ENCODE measurements at places on chromosomes 4 and X. TPM values are rescaled to one million over a fixed set of nuclear protein-coding genes. Genes with fewer than 3 reads are reported as not detected.
A peak's percentile ranks its signal among the peaks of the same experiment; 100 is the strongest.

The MND1 gene
- not detected for total RNA-seq

DNA sequence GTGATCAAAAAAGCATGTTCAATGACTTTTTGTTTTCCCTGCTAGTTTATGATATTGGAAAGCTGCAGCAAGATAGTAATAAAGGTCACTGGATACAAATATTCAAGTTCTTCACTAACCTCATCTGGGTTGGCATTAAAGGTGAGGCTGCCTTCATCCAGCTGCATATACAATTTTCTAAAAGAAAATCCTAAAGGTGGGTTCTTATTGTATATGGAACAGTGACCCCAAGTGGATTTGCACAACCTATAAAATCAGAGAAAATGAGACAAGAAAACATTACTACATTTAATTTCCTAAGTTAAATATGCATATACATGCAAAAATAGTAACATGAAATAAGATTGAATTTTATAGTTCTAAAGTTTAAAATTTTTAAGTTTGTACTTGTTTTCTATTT, 23.9 kb downstream of the FBXO8 start:
- DNase-seq: no peak
- no peak overlapping the region for H3K27ac ChIP-seq
- H3K27me3 ChIP-seq: no peaks in the 10 kb centered on the region
- no peak overlapping the region for H3K4me3 ChIP-seq

DNA sequence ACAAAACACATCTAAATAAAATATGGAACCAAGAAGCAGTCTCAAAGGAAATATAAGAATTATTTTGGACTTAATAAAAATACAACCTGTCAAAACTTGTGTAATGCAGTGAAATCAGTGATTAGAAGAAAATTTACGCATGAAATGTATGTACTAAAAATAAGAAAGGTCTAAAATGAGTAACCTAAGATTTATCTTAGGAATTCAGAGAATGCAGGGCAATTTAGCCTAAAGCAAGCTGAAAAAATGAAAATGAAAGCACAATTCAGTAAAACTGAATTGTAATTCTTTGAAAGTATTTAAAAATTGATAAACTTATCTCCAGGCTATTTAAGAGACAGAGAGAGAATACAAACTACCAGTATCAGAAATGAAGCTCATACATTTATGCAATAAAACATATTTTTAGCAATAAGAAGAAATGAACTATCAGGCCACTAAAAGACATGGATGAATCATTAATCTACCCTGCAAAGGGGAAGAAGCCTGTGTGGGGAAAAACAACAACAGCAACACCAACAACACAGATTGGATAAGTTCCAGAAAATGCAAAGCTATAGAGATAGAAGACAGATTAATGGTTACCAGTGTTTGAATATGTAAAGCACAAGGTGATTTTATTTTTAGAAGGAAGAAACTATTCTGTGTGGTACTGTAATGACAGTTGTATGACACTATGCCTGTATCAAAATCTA, 442.0 kb upstream of the ADGRL3 start:
- no peak for DNase-seq
- H3K4me1 ChIP-seq: no peaks in the 10 kb centered on the region
- no peak overlapping the region for H3K4me3 ChIP-seq
- no peak overlapping the region for H3K27ac ChIP-seq
- no peaks in the 10 kb centered on the region for H3K36me3 ChIP-seq

DNA sequence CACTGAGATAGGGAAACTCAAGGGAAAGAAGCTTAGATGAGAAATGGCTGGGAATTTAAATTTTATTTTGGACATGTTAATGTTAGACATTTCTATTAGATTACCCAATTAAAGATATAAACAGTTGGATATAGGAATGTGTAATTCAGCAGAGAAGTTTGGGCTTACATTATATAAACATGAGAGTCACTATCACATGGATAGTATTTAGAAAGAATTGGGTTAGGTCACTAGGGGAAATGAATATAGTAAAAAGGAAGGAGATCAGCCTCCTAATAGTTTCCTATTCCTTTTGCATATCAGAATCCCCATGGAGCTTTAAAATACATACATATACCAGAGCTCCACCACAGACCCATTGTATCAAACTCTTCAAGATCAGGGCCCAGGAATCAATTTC, 19.6 kb upstream of the CXCL5 start:
- H3K36me3 ChIP-seq: no peaks in the 10 kb centered on the region
- no peak overlapping the region for H3K4me3 ChIP-seq
- no peak for DNase-seq
- no peaks in the 10 kb centered on the region for H3K27me3 ChIP-seq
- H3K4me1 ChIP-seq: peaks cover 14% of the 10 kb centered on the region

The OPRPN gene
- total RNA-seq: not detected

The DIPK2B gene
- 9.7 TPM for total RNA-seq

The CPE gene
- 143 TPM for total RNA-seq

The DUSP21 gene
- total RNA-seq: not detected

The IGSF1 gene
- not detected for total RNA-seq

The EDNRA gene
- 24.6 TPM for total RNA-seq

- H3K36me3 ChIP-seq: no peaks in the 10 kb centered on the region
- H3K27ac ChIP-seq: no peak overlapping the region
- DNase-seq: no peak
- H3K4me3 ChIP-seq: no peak overlapping the region
Observed at GRCh38 chrX:11334165-11334564, 41.0 kb downstream of the AMELX start.

The DDX60 gene
- total RNA-seq: 60.6 TPM

GRCh38 chr4:159023741-159024140, 79.1 kb upstream of the RAPGEF2 start:
- no peak overlapping the region for H3K4me3 ChIP-seq
- H3K4me1 ChIP-seq: no peaks in the 10 kb centered on the region
- DNase-seq: no peak
- H3K36me3 ChIP-seq: no peaks in the 10 kb centered on the region
- no peaks in the 10 kb centered on the region for H3K27me3 ChIP-seq

GRCh38 chr4:90977726-90978125, 850.5 kb downstream of the CCSER1 start:
- no peak for DNase-seq
- no peak overlapping the region for H3K27ac ChIP-seq
- no peak overlapping the region for H3K4me3 ChIP-seq
- no peaks in the 10 kb centered on the region for H3K36me3 ChIP-seq

The VEGFD gene
- total RNA-seq: 4.2 TPM

DNA sequence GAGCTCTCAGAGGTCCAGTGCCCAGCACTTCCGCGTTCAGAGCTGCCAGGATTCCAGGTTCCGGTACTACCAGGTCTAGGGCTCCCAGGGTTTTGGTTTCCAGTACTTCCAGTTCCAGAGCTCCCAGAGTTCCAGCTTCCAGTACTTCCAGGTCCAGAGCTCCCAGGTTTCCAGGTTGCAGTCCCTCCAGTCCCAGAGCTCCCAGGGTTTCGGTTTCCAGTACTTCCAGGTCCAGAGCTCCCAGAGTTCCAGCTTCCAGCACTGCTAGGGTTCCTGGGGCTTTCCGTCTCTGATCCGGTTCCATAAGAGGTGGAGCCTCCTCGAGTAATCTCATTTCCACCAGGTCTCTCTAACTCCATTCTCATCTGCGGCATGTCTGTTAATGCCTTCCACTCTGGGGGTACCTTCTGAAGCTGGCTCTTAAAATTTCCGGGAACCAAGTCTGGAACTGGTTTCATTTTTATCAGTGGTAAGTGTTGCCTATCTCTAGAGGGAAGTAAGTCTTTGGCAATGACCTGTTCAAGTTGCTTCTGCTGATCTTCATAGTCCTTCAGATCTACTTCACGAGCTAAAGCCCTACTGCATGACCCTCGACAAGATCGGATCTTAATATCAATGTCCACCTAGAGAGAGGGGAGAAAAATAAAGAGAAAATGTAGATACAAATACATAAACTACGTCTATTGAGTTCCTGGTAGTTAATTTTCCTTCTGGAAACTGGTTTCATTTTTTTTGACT, 4.1 kb downstream of the FGA start:
- no peaks in the 10 kb centered on the region for H3K27me3 ChIP-seq
- no peak overlapping the region for H3K4me3 ChIP-seq

The SMIM10 gene
- total RNA-seq: not detected

DNA sequence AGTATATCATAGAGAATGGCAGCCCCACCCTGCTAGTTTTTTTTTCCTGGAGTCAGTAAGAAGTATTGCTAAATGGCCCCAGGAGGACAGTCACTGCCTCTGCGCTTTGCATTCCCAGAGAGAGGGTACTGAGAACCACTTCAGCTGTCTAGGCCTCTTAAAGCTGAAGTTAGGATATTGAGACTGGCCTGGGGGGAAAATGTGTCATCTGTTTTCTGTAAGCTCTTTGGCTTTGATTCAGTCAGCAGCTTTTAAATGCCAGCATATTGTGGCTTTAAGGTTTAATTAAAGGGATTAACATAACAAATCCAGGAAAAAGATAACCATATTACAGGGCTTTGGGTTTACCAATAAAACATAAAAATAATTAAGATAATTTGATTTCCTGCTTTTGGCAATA, 852.0 kb downstream of the PCDH18 start:
- no peak overlapping the region for H3K4me3 ChIP-seq
- H3K27ac ChIP-seq: no peak overlapping the region
- H3K27me3 ChIP-seq: no peaks in the 10 kb centered on the region
- no peak for DNase-seq
- H3K4me1 ChIP-seq: no peaks in the 10 kb centered on the region
- no peaks in the 10 kb centered on the region for H3K36me3 ChIP-seq

GRCh38 chr4:90624781-90625180, 497.6 kb downstream of the CCSER1 start:
- no peak overlapping the region for H3K27ac ChIP-seq
- H3K36me3 ChIP-seq: no peaks in the 10 kb centered on the region
- H3K27me3 ChIP-seq: no peaks in the 10 kb centered on the region
- DNase-seq: peak; percentile 12
- no peaks in the 10 kb centered on the region for H3K4me1 ChIP-seq

The MPC1L gene
- not detected for total RNA-seq

DNA sequence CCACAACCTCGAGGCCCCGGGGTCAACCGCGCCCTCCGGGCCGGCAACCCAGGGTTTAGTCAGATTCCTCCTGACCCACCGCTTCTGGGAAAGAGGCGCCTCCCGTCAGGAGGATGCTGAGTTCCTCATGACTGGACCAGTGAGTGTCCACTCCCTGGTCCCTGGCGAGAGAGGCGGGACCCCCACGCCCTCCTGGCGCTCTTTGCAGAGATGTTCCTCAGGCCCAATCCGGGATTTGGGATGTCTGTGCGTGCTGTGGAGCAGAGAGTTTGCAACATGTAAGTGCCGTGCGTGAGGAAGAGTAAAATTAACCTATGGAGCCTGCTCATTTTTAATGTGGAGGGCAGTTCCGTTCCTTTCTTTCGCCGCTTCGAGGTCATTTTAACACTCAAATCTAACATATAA, 824 bp upstream of the UGDH start:
- H3K36me3 ChIP-seq: peaks cover 26% of the 10 kb centered on the region
- DNase-seq: no peak

GRCh38 chrX:28591542-28591941, 4.3 kb downstream of the IL1RAPL1 start:
- H3K4me3 ChIP-seq: no peak overlapping the region
- H3K27me3 ChIP-seq: no peaks in the 10 kb centered on the region
- DNase-seq: no peak
- H3K27ac ChIP-seq: no peak overlapping the region
- no peaks in the 10 kb centered on the region for H3K36me3 ChIP-seq

The TMPRSS11D gene
- not detected for total RNA-seq

The GAGE1 gene
- total RNA-seq: not detected

The GAGE10 gene
- total RNA-seq: not detected

DNA sequence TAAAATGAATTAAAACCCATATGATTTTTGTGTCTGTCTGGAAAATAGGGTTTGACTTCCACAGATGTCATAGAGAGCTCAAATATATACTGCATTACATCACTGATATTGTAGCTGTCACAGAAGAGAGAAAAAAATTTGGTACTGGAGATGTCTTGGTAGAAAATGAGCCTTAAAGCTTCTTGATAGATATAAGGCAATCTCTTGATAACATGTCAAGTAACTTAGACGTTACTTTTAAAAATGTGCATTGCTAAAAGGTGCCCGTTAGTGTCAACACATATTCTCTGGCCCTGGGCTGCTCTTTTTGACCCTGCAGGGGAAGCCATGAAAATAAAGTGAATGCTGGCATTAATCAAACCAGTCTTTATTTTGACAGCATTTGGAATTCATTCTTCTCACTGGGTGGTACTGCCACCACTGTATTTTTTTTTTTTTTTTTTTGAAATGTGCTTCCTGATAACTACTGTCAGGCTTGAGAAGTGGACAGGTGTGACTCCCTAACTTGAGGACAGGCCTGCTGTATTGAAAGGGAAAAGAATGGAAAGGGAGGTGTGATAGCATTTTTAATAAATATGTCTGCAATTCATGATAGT, 53.0 kb upstream of the RAPGEF2 start:
- H3K4me1 ChIP-seq: peaks cover 11% of the 10 kb centered on the region
- no peak overlapping the region for H3K27ac ChIP-seq
- H3K4me3 ChIP-seq: no peak overlapping the region
- H3K27me3 ChIP-seq: no peaks in the 10 kb centered on the region

DNA sequence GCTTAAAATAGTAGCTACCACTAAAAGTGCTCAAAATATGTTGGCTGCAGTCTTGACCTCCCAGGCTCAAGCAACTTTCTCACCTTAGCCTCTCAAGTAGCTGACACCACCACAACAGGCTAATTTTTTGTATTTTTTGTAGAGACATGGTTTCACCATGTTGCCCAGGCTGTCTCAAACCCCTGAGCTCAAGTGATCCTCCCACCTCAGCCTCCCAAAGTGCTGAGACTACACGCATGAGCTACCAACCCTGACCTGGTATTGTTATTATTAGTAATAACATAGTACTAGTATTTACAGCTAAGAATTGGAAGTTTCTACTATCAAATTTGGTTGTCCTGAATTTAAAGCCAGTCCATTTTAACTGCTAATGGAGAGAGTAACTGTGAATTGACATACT, 18.0 kb downstream of the STAP1 start:
- H3K4me3 ChIP-seq: no peak overlapping the region
- H3K27me3 ChIP-seq: no peaks in the 10 kb centered on the region
- DNase-seq: no peak
- H3K4me1 ChIP-seq: no peaks in the 10 kb centered on the region
- H3K27ac ChIP-seq: no peak overlapping the region

DNA sequence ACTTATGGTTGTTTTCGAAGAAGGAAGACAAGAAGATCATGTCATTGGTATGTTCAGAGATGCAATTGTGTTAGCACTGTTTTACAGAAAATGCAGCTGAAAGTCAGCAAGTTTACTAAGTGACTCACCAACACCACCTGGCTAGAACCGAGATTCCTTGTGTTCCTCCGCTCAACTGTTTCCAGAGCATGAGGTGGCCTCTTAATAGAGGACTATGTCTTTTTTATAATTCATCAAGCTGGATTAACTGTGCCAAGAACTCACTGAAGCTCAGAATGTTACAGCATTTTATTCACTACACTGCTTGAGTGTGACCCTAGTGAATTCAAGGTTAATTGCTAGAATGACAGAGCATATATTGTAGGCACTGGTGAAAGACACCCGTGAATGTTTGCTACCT, 1573.5 kb upstream of the TENM3 start:
- H3K27ac ChIP-seq: no peak overlapping the region
- no peak for DNase-seq
- H3K4me1 ChIP-seq: no peaks in the 10 kb centered on the region
- H3K36me3 ChIP-seq: no peaks in the 10 kb centered on the region

- H3K36me3 ChIP-seq: no peaks in the 10 kb centered on the region
- no peaks in the 10 kb centered on the region for H3K4me1 ChIP-seq
- DNase-seq: no peak
- no peaks in the 10 kb centered on the region for H3K27me3 ChIP-seq
Observed at GRCh38 chr4:8675906-8676305, 83.3 kb downstream of the CPZ start.

GRCh38 chr4:150960818-150961217, 54.3 kb downstream of the LRBA start:
- no peak overlapping the region for H3K4me3 ChIP-seq
- H3K27ac ChIP-seq: no peak overlapping the region
- DNase-seq: peak; percentile 37

- H3K27ac ChIP-seq: no peak overlapping the region
- no peak overlapping the region for H3K4me3 ChIP-seq
- no peaks in the 10 kb centered on the region for H3K27me3 ChIP-seq
- DNase-seq: no peak
Observed at GRCh38 chr4:152684007-152684406, 4.2 kb upstream of the TMEM154 start.
